ENCODE measurements at places on chromosomes 2 and 18. TPM values are rescaled to one million over a fixed set of nuclear protein-coding genes. Genes with fewer than 3 reads are reported as not detected.
A peak's percentile ranks its signal among the peaks of the same experiment; 100 is the strongest.

DNA sequence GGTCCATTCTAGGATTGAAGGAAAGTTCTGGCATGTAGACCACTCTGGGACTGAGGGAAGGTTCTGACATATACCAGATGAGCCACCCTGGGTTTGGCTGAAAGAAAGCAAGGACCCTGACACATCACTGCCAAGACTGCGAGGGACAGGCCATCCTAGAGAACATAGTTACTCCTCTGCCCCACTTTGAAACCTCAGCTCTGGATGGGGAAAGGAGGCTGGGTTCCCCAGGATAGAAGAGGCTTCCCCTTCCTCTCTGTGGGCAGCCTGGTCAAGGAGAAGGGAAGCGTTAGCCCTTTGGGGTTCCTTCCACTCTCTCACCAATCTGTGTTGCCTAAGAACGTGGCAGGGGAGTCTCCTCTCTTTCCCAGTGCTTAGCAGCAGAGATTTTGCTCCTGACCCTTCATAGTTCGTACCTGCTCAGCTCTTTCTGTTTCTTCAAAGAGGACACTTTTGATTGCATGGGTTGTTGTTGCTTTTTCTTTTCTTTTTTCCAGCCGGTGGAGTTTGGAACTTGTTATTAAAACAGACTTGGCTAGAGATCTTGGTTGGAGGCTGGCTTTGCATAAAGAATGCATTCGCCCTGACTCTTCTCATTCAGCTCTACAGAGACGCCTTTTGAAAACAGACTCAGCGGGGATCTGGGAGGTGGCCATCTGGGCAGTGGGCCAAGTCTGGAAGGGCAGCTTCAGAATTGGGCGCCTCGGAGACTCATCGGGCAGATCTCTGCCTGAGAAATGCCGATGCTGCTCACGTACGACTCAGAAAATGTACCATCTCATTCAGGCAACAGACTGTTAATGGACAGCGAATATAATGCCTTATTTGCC, 166.1 kb downstream of the CLIP4 start:
- DNase-seq, result peak; percentile 66

GRCh38 chr2:213148572-213149261, 2.7 kb downstream of the IKZF2 start:
- DNase-seq, result no peak

GRCh38 chr2:67974559-67975430, 88.0 kb downstream of the C1D start:
- DNase-seq, result peak; percentile 25

The COL6A3 gene
- polyA plus RNA-seq, result 17.4 TPM
